ENCODE measurements at places on chromosomes 2 and 18. TPM values are rescaled to one million over a fixed set of nuclear protein-coding genes. Genes with fewer than 3 reads are reported as not detected.

The EN1 gene
- total RNA-seq: not detected

The CCDC74A gene
- total RNA-seq: 6.0 TPM

The SLC11A1 gene
- 1.4 TPM for total RNA-seq

The TSPYL6 gene
- total RNA-seq: not detected
